ENCODE measurements at places on chromosomes 11 and 22. TPM values are rescaled to one million over a fixed set of nuclear protein-coding genes. Genes with fewer than 3 reads are reported as not detected.

- no peaks in the 10 kb centered on the region for H3K36me3 ChIP-seq
- H3K27ac ChIP-seq = no peak overlapping the region
- no peak for DNase-seq
- H3K4me3 ChIP-seq = no peak overlapping the region
- peaks cover 2% of the 10 kb centered on the region for H3K4me1 ChIP-seq
Observed at GRCh38 chr11:1830322-1831223, 4.2 kb upstream of the SYT8 start.

GRCh38 chr22:49307870-49308269 lies 519.8 kb downstream of the BRD1 start:
- no peak for DNase-seq
- H3K4me3 ChIP-seq = no peak overlapping the region
- no peaks in the 10 kb centered on the region for H3K36me3 ChIP-seq
- no peaks in the 10 kb centered on the region for H3K4me1 ChIP-seq

Gene MACROD1
- total RNA-seq = 10.8 TPM

DNA sequence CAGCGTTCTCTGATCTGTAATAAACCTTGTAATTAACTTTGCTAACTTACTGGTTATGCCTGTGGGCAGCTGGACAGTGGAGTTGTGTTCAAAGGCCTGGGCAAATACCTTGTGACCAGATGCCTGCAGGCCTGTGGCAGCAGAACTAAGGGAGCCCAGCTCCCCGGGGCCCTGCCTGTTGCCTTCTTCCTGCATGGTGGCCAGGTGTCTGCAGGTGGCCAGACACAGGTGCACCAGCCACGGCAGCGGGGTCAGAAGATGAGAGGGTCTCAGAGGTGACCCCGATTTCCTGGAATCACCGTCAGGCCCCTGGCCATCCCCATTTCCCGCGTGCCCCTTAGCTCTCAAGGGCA lies 127.2 kb downstream of the OSBP2 start:
- no peak overlapping the region for H3K27ac ChIP-seq
- no peaks in the 10 kb centered on the region for H3K36me3 ChIP-seq
- H3K4me3 ChIP-seq = peak overlapping the region; percentile 29
- no peak for DNase-seq

GRCh38 chr22:24095826-24096757 lies 85.0 kb downstream of the CABIN1 start:
- H3K27me3 ChIP-seq = no peaks in the 10 kb centered on the region
- peaks cover 28% of the 10 kb centered on the region for H3K36me3 ChIP-seq
- no peaks in the 10 kb centered on the region for H3K4me1 ChIP-seq
- DNase-seq = no peak
- no peak overlapping the region for H3K4me3 ChIP-seq
